ENCODE measurements at places on chromosomes 3 and 15.

DNA sequence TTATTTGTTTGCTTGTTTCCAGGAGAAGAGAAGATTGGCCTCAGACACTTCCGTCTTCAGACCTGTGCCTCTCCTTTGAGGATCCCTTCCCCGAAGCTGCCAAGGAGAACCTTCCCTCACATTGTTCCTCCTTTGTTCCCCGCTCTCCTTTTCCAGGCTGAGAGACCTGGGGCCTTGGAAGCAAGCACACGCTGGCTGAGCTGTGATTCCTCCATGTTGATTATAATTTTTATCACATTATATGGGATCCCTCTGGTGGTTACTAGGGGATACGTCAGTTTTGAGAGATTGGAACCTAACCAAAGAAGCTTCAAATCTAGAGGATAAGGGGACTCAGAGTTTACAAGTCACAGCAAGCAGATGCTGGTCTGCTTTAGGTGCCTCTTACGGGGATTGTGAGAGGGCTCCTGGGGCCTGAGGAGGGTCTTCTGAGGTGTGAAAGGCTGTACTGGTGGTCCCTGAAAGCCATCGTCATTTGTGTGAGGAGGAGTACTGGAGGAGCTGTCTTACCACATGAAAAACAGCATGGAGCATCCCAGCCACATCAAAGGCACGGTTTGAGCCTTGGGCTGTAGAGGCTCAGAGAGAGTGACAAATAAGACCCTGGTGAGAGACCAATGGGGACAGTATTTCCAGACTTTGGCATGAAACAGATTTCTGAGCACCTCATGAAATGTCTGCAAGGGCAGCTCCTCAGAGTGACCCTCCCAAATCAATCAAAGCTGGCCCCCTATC is 760.1 kb upstream of the CFAP20DC start:
- no peak for DNase-seq

DNA sequence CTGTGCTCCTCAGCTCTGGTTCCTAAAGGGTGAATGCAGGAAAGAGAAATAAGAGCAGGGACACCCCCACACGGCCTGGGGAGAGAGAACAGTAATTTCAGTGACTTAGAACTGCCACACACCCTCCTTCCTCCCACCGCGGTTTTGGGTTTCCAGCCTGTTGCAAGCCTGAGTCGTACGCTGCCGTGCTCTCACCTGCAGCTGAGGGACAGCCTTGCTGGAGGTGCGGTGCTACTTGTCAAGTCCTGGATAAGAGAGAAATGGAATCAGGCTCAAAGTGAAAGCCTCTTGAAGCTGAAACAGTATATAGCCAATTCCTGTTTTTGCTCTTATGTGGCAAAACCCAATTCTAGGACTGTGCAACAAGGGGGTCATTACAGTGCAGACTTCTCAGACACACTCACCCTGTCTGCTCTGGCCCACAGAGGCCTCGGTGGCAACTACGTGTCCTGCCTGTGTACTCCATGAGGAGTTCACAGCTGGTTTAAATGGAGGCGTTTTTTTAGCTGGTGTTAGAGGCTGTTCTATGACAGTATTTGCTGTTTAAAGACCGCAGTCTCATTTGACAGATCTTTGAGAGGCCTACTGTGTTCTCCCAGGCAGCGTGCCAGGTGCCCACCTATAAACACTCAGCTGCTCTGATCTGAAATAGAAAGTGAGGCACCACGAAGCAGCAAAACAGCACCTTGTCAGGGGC is 42.9 kb downstream of the TBC1D2B start:
- DNase-seq, result peak; percentile 95

- no peak for DNase-seq
Observed at GRCh38 chr15:90418627-90419026, 30.6 kb downstream of the IQGAP1 start.

- DNase-seq, result no peak
Observed at GRCh38 chr3:33777996-33778395, 20.4 kb upstream of the PDCD6IP start.

DNA sequence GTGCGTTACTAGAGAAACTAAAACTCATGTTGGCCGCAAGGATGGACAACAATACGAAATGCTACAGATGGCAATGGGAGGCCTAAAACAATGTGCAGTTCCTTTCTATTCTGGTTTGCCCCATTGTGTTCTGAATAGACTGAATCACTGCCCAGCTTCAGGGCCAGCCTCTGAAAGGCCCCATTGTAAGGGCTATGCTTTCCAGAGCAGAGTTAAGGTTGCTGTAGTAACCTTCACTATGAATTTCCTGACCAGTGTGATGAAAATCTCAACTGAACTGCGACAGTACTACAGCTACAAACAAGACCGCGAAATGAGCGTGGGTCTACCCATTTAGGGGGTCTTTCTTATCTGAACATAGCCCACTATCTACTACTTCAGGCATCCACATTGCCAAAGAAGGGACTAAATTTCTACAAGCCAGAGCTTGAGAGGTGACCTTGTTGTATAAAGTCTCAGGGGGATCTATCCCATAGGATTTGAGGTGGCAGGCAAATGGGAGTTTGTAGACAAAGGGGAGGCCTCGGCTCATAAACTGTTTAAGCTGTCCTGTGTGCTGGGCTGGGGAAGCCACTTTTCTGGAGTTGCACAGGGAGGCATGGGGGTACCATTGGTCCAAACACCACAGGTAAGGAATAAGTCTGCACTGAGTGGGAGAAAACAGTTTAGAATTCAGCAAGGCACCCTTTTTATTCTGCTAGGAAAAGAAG is 80.1 kb downstream of the MYO1E start:
- DNase-seq, result no peak

DNA sequence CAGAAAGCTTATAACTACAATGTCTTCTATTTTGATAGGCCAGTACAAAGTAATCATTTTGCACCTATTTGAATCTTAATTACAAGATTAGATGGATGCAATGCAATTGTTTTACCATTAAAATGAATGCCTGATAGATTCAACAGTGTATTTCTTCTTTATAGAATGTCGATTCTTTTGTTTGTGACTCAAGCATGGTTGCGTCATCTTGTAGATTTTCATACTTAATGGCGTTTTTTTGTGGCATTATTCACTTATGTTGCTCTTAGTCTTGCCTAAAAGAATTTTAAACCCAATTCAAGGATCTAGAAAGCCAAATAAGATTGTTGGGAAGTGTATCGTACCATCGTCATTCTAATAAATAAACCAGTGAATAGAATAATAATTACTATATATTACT is 21.4 kb downstream of the ZBTB38 start:
- no peak for DNase-seq

DNA sequence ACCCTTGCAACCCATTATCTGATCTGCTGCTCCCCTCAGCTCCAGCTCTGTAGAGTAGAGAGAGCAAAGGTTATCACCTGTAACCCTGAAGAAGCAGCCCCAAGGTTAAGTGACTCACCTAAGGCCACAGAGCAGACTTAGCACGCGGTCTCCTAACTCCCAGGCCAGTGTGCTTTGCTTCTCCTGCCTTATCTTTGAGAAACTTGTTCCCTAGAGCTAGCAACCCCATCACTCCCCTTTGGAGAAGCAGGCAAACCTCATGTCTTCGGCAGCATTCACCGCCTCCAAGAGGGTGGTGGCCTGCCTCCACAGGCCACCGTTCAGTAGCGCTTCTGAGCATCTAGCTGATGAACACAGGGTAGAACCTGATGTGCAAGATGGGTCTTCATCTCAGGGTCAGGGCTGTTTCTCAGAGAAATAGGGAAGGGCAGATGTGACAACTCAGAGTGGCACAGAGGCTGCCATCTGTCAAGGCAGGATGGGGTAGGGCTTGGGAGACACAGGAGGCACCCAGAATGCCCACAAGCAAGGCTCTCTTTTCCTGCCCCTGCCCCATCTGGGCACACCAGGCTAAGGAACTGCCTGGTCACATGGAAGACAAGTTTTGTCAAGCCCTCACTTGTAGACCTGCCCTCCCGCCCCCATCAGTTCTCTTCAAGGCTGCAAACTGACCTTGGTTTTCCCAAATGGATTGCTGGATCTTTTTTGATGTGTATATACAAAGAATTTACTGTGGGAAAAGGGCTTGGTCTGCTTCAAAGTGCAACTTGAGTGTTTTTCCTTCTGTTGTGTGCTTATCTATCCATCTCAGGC is 34.9 kb upstream of the CLK3 start:
- DNase-seq, result no peak

GRCh38 chr3:139974809-139975425 is 39.9 kb downstream of the CLSTN2 start:
- no peak for DNase-seq

DNA sequence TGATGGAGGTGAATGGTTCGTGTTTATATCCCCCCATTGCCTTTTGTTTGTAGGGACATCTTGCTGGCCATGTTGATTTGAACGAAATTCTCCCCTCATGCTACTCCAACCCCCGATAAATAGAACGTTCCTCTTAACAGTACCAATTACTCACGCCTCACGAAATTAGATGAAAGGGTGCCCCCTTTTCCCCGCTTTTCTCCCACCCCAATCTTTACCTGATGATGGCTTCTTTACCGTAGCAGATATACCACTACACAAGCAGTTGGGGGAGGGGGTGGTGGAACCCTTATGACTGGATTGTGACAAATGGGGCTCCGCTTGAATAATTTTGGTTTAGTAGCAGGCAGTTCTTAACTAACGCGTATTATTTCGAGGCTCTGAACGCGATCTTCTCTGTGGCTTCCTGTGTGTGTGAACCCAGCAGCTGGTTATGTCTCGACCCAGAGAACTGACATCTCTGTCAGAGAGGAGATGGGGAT is 1.1 kb downstream of the PIAS1 start:
- DNase-seq, result peak; percentile 88

DNA sequence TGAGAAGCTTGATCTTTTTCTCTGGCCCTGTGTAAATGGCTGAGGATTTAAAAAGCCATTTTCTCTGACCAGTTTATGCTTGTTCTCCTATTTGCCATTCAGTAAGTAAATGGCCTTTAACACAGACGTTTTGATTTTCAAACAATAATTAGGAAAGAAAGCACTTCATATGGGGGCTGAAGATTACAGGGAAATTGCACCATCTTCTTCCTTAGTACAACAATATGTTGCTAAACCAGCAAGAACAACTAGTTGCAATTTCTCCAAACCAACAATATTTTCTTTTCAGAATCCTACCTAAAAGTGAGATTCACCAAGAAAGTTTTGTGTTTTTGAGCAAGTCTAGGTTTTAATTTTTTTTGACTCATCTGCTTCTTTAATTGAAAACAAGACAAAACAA is 80.5 kb upstream of the CCNL1 start:
- DNase-seq, result no peak

DNA sequence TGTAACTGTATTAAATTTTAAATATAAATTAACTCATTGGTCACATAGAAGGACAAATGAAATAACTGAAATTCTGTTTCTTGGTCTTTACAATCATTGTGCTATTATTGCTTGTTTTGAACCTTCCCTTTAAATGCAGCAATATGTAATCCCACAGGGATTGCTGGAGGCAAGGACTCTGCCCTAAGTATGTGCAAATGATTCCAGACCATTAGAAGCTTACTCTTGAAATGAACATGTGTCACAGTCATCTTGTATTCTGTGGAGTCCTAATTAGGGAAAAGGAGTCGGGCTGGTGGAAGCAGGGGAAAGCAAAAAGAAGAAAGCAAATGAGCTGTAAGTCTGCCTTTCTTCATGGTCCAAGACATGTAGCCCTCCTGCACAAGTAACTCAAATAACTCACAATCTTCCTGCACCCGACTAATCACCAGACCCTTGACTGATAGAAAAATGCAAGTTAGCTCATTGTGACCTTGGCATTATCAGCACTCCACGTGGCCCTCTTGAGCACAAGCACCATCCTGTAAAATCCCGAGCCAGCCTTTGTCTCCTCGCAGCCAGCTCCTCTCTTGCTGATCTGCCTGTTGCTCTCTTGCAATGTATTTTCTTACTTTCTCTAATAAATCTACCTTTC is 2.3 kb upstream of the TMPRSS7 start:
- no peak for DNase-seq

DNA sequence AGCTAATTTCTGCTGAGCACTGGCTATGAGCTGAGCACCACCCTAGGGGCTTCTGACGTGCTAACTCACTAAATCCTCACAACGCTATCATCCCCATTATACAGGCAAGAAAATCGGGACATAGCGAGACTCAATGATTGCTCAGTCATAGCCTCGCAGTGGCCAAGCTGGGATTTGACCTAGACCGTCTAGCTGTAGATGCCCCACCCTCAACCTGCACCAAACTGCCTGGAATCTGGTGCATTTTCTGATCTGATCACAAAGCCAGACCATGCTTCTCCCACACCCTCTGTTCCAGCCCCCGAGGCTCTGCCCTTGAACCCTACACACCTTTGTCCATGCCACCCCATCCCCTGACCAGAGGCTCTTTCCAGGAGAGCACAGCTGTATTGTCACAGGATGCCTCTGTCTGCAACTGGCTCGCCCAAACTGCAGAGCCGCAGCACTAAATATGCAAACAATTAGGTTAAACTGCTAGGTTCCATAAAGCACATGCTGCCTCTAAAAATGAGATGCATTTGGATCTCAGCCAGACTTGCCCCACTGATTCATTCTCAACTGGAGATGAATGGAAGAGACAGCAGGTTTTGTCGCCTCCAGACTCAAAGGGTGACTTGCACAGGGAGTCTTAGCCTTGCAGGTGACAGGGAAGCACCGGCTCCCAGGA is 95.2 kb downstream of the NUP210 start:
- no peak for DNase-seq

DNA sequence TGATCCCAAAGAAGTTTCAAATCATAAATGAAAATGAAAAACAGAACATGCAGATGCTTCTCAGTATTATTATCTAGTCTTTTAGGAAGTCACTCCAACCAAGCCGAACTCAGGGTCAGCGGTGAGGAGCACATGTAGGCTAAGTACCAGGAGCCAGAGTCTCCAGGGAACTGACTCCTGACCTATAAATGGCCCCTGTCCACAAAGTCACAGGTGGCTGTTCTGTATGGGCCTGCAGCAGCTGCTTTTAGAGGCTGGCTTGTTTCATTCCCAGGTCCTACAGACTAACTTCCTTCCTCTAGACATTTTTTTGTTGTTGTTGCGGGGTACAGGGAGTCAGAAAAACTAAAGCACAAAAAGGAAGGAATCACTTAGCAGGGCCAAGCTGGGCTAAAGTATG is 54.6 kb downstream of the DAPK2 start:
- no peak for DNase-seq

DNA sequence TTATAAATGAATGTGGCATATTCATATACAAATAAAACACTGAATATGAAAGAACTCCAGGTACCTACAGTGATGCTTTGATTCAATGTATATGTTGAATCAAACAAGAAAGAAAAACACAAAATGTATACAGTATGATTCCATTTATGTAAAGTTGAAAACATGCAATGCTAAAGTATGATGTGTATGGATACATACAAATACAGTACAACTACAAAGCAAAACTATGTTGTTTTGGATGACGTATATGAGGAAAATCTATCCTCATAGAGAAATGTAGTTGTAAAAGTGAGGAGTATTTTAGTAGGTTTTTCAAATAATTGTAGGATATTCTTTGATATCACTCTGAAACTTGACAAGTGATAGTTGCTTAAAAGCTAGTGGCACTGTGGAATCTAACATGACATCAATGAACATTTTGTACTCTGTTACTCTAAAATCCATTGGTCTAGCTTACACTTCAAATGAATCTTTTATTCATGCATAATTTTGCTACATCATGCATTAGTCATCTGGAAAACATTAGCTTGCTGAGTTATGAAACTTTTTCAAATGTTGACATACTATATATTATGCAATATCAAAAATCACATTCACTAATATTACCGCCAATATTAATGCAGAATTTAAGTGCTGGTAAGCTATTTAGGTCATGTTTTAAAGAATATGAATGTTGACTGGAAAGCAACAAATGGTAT is 278.1 kb upstream of the CHRNA7 start:
- DNase-seq, result no peak

GRCh38 chr15:40918146-40918798 is 10.9 kb upstream of the DLL4 start:
- no peak for DNase-seq

- DNase-seq, result no peak
Observed at GRCh38 chr15:50209809-50210208, 27.8 kb downstream of the SLC27A2 start.

- no peak for DNase-seq
Observed at GRCh38 chr3:113501597-113501996, 13.4 kb downstream of the SPICE1 start.
